WTC11 (cell line): ENCODE measurements at places on chromosomes 5 and 9. TPM values are rescaled to one million over a fixed set of nuclear protein-coding genes. Genes with fewer than 3 reads are reported as not detected.

DNA sequence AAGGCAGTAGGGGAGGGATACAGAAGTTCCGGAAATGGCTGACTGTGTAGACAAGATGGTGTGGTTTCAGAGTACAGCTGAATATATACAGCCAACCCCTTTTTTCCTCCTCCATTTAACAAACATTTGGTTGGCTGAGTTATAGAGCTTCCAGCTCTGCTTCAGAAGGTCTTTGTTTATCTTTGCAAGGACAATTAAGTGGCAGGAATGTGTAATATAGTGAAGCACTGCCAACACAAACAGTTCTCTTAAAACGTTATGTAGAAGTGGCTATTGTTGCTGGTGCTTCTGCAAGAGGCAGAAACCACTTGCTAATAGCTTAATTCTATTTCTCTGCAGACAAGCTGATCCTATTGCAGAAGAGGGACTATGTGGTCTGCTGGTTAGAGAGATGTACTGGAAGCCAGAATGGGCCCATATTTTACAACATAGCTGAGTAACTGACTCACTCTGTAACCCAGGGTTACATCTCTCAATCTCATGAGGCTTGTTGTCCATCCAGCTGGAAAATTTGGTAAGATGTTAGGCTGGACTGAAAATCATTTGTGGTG lies 62.7 kb upstream of the OSMR start:
- DNase-seq: no peak
- H3K27ac ChIP-seq: no peak overlapping the region
- peaks cover 13% of the 10 kb centered on the region for H3K36me3 ChIP-seq
- no peak overlapping the region for H3K4me3 ChIP-seq

GRCh38 chr5:122492675-122493074 lies 180.6 kb downstream of the SNCAIP start:
- H3K4me1 ChIP-seq: peaks cover 7% of the 10 kb centered on the region
- DNase-seq: no peak
- no peaks in the 10 kb centered on the region for H3K27me3 ChIP-seq
- no peak overlapping the region for H3K27ac ChIP-seq
- no peaks in the 10 kb centered on the region for H3K36me3 ChIP-seq
- H3K4me3 ChIP-seq: no peak overlapping the region

DNA sequence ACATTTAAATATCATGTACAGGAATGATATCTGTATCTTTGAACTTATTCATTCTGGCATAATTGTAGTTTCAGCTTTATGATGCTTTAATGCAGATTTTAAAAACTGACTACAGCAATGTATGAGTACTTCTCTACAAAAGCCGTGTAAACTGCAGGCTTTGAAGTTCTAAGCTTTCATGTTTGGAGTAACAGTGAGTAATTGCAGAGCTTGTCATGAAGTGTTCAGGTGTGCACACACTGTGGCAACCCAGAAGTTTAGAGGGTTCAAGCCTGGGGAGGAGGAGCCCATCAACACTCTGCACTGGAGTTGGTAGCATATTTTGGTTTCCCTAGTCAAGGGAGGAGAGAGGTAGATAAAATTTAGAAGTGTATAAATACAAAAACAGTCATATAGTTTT lies 130.9 kb downstream of the CD180 start:
- H3K4me1 ChIP-seq: peaks cover 36% of the 10 kb centered on the region
- no peak for DNase-seq
- H3K27ac ChIP-seq: no peak overlapping the region

DNA sequence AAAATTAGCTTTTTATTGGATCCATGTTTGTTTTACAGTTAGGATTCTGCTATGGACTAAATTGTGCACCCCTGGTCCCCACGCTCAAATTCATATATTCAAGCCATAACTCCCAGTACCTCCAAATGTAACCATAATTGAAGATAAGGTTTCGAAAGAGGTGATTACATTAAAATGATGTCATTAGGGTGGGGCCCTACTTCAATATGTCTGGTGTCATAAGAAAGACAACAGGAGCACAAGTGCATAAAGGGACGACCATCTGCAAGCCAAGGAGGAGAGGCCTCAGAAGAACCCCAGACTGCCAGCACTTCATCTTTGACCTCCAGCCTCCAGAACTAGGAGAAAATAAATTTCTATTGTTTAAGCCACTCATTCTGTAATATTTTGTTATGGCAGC lies 7.4 kb upstream of the HNRNPA0 start:
- no peak for DNase-seq
- no peak overlapping the region for H3K4me3 ChIP-seq
- peaks cover 33% of the 10 kb centered on the region for H3K27me3 ChIP-seq
- no peak overlapping the region for H3K27ac ChIP-seq
- H3K4me1 ChIP-seq: no peaks in the 10 kb centered on the region

The FOXD1 gene
- total RNA-seq: 7.0 to 10.3 TPM (median 7.9 TPM) in 3 replicates
